Spleen (tissue), 13 donors: ENCODE measurements at places on chromosomes 6 and 20.

GRCh38 chr6:20653085-20653479 lies 118.8 kb downstream of the CDKAL1 start:
- DNase-seq: no peak

- DNase-seq: no peak
These were observed 73.7 kb downstream of the FARS2 start for GRCh38 chr6:5335020-5335419.

GRCh38 chr6:97665446-97665845 lies 382.4 kb upstream of the MMS22L start:
- DNase-seq: no peak

- DNase-seq: no peak
These were observed 48.6 kb upstream of the SNX9 start for GRCh38 chr6:157774153-157775135.

DNA sequence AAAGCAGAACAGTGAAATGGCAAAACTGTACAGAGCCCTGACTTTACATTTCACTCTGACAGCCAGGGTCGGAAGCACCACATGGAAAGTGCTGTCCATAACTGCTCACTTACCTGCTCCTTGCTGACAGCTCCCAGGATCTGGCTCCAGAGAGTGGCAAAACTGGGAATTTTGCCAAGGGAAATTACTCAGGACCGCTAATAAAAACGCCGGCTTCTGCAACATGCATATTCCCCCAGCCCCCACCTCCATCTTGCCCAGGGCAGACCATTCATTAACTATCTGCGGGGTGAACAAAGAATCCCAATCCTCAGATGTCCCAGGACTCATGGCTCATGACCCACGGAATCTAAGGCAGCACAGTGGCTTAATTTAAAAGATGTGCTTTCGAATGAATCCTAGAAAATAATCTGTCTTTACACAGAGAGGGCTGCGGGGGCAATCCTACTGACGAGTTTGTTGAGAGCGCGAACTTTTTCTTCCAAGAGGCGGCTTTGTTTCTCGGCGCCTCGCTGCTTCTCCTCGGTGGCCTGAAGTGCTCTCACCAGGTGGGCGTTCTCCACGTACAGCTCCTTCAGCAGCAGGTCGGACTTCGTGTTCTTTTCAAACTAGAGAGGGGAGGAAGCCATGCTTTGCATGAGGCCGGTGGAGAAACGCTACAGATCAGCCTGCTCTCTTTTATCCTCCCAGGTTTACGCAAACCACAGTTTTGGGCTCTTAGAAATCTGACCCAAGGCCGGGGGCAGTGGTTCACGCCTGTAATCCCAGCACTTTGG lies 45.8 kb downstream of the GINS1 start:
- peak; percentile 40 for DNase-seq

DNA sequence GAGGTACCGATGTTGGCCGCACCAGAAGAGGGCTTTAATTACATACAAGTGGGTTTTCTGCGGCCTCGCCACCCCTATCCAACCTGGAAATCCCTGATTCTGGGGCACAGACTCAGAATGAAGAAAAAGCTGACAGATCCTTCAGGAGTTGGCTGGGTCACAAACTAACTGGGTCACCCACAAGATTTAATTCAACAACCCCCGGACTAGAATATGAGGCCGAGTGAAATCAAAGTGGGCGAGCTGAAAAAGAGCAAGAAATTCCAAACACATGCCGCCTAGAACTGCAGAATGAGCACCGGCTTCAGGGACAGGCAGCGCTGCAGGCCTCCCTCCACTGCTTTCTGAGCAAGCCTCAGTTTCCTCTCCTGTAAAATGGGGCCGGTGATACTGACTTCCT lies 30.0 kb downstream of the GRM4 start:
- DNase-seq: no peak

GRCh38 chr20:6828794-6829423 lies 61.4 kb downstream of the BMP2 start:
- DNase-seq: no peak

DNA sequence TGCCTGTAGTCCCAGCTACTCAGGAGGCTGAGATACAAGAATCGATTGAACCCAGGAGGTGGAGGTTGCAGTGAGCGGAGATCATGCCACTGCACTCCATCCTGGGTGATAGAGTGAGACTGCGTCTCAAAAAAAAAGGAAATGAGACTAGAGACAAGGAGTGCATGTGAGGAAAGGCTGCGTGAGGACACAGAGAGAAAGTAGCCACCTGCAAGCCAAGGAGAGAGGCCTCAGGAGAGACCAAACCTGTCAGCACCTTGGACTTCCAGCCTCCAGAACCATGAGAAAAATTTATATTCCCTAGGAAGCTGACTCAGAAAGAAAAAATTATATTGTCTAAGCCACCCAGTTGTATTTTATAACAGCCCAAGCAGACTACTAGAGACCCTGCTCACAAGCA lies 7.4 kb upstream of the BEND3 start:
- no peak for DNase-seq

- DNase-seq: no peak
These were observed 45.9 kb downstream of the UBE3D start for GRCh38 chr6:83019741-83020140.

- no peak for DNase-seq
These were observed 315.4 kb upstream of the SASH1 start for GRCh38 chr6:148027201-148027600.

- no peak for DNase-seq
These were observed 97.3 kb upstream of the CHD6 start for GRCh38 chr20:41715526-41715925.

DNA sequence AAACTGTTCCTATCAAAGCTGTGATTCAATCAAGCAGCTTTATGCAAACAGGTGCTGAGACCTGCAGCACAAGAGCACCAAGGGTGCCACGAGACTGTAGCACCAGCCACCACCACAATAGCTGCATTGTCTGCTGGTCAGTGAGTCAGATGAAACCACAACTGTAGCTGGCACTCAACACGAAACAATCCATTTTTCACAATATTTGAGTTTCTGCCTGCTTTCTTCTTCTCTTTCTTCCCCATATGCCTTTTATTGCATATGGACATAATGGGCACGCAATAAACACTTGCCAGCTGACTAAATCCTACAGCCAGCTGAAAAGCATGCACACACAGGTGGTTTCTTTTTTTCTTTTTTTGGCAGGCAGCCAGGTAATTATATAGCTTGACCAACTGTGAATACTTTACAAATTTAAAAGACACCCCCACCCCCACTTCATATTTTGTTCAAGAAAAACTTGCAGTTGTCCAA lies 16.6 kb downstream of the SLC2A12 start:
- DNase-seq: no peak

- DNase-seq: no peak
These were observed 425.3 kb upstream of the BTBD3 start for GRCh38 chr20:11492386-11492785.

- DNase-seq: no peak
These were observed 792.0 kb downstream of the MAFB start for GRCh38 chr20:39897058-39897457.

DNA sequence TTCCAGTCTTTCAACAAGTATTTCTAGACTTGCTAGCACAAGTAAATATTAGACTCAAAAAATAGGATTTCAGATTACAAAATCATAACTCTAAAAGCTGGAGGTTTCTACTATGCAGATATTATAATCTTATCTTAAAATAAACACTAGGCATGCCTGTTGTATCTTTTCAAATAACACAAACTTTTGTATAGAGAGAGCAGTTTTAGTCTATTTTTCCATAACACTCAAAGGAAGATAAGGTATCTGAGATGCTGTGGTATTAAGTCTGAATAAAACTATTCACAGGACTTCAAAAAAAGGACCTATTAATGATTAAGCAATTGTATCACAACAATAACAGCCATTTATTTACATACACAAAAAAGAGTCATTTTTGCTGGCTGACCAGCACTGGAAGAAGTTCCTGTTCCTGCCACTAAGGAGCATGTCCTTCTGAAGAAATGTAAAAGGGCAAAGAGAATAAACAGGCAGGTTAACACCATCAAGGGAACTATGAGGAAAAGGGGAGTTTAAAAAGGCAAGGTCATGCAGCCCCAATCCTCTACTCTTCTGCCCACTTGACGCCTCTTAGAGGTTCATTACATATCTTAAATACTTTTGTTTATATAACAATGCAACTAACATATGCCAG lies 39.4 kb downstream of the REPS1 start:
- no peak for DNase-seq

- DNase-seq: no peak
These were observed 9.2 kb upstream of the DSP start for GRCh38 chr6:7532232-7532631.

DNA sequence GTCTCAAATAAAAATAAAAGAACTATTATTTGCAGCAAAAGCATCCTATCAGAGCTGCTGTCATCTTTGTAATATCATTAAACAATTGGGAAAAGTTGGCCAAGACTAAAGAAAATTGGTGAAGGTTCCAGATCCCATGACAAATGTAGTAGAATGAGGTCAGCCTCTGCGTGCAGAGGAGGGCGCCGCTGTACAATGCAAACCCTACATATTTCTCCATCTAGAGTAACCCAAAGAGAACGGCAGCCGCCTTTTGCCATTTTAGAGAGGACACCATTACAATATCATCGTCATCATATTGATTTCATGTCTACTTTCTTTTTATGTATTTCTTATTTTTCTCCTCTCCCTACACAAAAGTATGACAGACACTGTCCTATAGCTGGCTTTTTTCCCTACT lies 59.5 kb downstream of the ZMYND8 start:
- DNase-seq: no peak

- DNase-seq: no peak
These were observed 70.4 kb upstream of the PTPN1 start for GRCh38 chr20:50439539-50440453.

DNA sequence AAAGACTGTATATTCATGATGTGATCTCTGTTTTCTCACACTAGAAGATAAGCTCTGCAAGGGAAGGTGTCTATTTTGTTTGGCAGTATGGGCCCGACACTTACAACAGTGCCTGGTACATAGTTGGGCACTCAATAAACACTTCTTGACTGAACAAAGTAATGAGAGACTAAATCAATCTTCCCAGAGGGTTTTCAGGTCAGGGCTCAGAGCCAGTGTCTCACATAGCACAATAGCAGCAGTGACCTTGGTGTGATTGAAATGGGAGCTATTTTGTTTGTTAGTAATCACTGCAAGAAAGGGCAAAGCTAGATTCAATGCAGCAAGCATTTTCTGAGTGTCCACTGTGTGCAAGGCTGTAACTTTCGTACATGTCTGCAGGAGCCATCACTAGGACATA lies 26.4 kb upstream of the GCM1 start:
- no peak for DNase-seq

DNA sequence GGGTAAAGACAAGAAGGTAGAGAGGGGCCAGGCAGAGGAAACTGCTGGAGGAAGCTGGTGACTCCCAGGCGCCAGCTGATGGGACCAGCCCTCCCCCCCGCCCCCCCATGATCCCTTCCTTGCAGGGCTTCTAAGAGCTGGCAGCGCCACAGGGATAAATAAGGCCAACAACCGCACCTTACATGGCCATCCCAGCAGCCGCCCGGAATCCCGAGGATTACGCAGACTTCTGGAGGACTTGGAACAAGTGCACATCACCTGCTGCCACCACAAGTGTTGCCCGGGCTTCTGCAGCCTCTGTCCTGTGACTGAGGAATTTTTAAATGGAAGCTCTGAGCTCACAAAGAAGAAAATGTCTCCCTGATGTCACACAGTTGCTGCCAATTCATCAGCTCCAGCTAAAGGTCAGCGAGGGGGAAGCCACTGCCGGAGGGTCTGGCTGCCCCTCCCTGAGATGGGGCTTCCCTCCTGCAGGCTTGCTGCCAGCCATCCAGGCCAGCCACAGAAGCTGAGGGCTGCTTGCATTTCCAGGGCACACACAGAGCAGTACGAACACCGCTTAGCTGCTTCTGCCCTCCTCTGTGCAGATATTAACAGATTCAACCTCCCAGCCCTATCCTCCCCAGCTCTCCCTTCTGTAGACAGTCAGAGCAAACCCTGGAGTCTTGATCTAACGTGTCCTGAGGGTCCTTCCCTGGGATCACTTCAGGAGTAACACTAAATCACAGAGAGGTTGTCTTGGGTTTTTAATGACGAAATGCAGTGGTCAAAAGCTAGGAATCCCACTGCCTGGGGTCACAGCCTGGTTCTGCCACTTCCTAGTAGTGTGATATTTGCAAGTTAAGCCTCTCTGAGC lies 38.6 kb upstream of the PIM1 start:
- no peak for DNase-seq

DNA sequence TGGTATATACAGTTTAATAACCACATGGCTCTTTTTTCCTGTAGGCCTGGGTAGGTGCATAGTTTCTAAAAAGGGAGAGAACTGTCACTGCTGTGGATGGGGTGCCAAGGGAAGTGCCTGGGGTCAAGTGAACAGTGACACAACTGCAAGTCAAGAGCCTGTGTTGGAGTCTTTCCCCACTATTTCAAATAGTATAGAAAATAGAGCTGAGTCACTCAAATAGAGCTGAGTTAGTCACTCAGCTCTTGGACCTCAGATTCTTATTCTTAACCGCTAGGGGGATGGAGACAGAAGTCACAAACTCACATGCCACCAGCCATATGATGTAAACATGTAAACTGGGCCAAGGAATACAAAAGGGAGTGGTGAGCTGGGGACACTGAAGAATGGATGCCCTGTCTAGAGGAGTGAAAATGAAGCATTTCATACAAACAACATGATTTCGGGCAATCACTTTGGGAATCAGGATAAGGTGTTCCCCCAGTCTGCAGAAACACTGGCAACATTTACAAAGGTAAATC lies 2.1 kb downstream of the NQO2 start:
- no peak for DNase-seq

GRCh38 chr20:23027721-23028120 lies 7.4 kb upstream of the SSTR4 start:
- DNase-seq: no peak

- no peak for DNase-seq
These were observed 358.2 kb downstream of the ARHGAP18 start for GRCh38 chr6:129351807-129352206.

DNA sequence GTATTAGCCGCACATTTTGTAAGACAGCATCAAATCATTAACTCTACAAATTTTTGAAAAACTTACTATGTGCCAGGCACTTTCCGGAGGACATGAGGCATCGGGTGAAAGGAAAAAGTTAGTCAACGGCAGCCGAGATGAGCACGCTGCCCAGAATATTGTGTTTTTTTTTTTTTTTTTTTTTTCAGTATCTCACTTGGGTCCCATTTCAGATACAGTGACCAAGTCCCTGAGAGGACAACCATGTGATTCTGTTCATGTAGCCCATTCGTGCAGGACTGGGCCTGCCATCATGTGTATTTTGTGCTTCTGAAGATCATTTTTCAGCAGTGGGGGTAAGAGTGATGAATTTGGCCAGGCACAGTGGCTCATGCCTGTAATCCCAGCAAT lies 1.3 kb downstream of the SLA2 start:
- DNase-seq: no peak

GRCh38 chr20:4730780-4731179 lies 9.1 kb downstream of the PRND start:
- no peak for DNase-seq

DNA sequence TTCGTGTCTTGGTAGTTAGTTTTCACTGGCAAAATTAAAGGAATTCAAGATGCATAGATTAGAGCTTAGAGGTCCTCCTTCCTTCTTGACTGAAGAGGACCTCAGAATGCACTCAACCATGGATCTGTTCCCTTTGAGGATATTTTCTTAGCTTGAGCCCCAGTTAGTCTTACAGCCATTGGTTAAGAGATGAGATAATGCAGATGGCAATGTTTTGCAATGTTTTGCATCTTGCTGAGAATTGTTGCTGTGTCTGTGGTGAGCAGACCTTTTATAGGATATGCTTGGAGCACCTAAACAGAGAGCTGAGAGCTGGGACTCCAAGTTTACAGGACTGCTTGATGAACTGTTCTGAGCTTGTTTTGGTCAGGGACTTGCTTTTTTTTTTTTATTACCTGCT lies 107.5 kb downstream of the TMEM170B start:
- no peak for DNase-seq

GRCh38 chr6:158417760-158418098 lies 105.5 kb downstream of the TULP4 start:
- DNase-seq: no peak

GRCh38 chr6:137489046-137490005 lies 4.9 kb downstream of the OLIG3 start:
- DNase-seq: no peak
